ENCODE measurements at places on chromosomes 5 and 9.

DNA sequence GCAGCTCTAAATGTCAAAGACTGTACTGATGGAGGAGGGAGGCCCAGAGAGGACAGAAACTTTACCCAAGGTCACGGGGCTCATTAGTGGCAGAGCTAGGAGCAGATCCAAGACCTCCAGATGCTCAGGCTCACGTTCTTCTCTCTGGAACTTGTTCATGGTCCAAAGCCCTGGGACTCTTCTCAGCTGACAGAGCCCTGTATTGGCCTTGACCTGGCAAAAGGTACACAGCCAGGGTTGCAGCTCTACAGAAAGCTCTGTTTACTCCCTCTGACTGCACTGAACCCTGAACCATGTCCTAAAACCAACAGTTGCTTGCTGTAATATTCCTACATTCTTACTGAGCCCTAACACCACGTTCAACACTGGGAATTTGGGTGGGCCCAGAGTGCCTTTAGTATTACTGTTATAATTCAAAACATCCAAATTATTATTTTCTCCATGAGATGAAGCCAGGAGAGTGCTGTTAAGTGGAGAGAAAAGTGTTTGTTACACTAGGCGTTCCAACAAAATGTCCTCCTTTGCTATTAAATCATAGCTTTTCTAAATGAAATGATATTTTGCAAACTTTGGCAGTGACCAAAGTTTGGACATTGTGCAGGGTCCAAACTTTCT is 602.4 kb upstream of the CLINT1 start:
- no peak for DNase-seq

- no peak for DNase-seq
Observed at GRCh38 chr5:56598941-56599340, 216.4 kb upstream of the MAP3K1 start.

DNA sequence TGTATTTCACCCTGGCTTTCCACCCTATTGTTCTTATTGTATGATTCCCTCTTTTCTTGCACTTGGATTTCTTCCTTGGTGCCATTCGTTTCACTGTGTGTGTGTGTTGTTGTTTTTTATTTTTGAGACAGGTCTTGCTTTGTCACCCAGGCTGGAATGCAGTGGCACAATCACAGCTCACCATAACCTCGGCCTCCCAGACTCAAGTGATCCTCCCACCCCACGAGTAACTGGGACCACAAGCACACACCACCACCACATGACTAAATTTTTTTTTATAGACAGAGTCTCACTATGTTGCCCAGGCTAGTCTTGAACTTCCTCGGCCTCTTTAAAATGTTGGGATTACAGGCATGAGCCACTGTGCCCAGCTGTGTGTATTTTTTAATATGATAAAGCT is 72.0 kb downstream of the MLLT3 start:
- no peak for DNase-seq

GRCh38 chr5:16797951-16798350 is 138.1 kb downstream of the MYO10 start:
- DNase-seq = no peak

GRCh38 chr9:81182431-81182830 is 506.9 kb downstream of the TLE1 start:
- no peak for DNase-seq

- DNase-seq = no peak
Observed at GRCh38 chr5:24365406-24365805, 279.4 kb downstream of the CDH10 start.

DNA sequence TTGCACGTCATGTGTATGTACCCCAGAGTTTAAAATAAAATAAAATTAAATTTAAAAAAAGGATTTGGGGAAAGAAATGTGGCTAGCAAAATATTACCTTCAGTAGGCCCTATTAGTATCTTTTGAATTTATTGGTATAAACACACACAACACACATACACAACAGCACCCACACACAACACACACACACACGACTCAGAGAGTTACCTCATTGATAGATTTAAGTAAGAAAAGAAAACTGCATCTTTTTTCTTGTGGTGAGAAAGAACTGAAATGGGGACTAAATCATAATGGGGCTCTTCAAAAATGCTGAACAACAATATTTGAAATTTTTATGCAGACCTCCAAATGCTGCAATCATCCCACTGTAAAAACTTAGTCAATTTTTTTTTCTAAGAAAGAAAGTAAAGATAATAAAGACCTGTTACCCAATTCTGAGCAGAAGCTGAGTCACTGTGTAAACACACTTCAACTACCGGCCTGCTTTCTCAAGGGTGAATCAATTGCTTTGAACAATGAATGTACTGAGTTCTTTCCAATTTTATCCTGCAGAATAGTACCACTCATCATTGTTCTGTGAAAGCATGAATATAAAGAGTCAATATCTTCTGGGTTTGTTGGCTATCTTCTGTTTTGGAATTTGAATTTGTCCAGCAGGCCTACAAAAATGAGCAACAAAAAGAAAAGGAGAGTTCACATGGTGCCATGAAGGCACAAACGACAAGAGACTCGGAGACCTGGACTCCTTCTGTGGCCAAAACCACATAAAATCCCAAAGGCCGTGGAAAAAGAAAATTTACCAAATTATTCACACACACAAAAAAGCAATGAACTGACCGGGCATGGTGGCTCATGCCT is 57.9 kb upstream of the CCNG1 start:
- DNase-seq = no peak

DNA sequence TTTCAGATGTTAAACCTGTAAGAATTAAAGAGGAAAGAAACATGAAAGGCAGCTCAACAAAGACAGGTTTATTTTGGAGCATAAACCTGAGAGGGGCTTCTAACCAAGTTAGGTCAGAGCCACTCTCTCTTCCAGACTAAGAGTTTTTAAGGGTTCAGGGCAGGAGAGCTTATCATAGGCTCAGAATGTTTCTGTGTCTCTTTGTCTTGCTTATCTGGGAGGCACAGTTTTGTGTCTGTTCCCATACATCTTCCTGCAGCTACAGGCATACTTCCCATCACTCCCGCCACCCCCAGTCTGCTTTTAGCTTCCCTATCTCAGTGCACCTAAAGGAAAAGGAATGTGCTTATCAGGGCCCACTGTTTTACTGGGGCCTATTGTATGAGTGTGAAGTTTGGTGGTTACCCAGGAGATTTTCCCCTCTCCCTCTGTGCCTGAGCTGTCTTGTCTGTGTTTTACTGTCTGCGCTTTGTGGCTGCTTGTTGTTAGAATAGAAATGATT is 21.9 kb downstream of the CD14 start:
- DNase-seq = no peak

DNA sequence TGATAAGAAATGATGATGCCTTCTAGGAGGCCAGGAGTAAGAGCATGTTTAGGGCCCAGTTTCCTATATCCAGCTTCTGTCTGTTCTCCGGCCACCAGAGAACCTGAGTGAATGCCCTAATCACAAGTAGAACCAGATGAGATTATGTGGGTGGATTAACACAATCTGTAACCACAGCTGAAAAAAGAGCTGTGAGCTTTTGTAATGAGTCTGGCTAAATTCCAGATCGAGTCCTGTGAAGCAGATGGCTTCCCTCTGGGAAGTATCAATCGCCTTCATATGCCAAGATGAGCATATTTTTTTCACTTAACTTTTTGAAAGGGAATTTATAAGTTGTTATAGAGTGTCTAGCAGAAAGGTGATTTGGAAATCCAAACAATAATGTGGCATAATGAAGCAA is 99.8 kb downstream of the NNT start:
- DNase-seq = no peak

DNA sequence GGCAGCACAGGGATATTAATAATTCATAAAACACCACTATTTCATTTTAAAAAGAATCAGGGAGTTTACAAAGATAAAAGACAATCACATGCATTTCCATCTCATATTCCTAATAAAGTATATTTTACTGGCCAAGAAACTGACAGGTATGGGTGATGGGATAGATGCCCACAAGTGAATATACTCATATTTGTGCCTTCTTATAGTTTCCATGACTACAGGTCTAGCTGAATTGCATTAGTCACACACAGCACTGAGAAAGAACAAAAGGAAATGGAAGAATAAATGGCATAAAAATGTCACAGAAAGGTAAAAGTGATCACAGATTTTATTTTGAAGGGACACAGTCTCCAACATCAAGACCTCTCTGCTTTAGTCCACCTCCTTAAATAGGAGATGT is 193.5 kb downstream of the PLK2 start:
- no peak for DNase-seq

GRCh38 chr9:91221332-91221731 is 140.4 kb downstream of the AUH start:
- no peak for DNase-seq

DNA sequence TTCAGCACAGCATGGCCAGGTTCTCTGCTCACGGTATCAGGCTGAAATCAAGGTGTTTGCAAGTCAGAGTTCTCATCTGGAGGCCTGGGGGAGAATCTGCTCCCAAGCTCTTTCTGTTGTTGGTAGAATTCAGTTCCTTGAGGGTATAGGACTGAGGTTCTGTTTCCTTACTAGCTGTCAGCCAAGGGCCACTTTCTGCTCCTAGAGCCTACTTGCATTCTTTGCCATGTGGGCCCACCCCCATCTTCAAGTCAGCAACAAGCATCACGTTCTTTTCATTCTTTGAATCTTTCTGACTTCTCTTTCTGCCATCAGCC is 7.4 kb upstream of the CDC42SE2 start:
- no peak for DNase-seq

DNA sequence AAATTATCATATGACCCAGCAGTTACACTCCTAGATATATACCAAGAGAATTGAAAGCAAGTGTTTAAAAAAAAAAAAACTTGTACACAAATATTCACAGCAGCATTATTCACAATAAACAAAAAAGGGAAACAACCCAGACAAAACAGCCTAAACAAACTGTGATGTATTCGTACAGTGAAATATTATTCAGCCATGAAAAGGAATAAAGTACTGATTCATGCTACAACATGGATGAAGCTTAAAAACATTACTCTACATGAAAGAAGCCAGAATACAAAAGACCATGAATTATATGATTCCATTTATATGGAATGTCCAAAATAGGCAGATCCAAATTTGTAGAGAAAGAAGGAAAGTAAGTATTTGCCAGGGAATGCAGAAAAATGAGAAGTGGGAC is 161.1 kb downstream of the CWC27 start:
- DNase-seq = no peak

DNA sequence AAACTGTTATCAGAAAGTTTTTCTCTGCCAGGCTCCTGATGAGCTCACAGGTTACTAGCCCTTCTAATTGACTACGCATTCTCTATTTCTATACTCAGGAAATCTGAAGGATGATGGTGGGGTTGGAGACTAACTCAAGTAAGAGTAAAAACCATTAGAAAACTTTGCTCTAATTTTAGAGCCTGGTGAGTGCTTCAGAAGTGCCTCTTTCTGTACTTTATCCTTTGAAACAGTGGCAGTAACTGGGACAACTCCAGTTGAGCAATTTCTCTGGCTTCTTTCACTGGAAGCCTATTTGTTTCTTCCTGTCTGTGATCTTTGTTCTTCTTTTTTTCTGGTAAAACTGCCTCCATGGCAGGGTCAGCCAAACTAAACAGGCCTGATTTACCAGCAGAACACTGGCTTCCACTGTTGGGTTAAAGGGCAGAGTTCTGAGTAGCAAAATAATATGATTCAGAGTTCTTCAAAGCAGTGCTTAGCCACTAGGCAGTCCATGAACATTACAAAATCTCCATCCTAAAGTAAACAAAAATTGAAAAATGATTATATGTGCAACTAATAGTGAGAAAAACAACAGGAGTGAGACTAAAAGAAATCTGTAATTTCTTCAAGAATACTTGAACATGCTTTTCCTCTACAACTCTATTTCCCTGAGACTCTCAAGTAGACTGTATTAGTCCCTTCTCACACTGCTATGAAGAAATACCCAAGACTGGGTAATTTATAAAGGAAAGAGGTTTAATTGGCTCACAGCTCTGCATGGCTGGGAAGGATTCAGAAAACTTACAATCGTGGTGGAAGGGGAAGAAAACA is 79.8 kb downstream of the MROH2B start:
- no peak for DNase-seq

GRCh38 chr9:134389642-134390041 is 63.4 kb downstream of the RXRA start:
- no peak for DNase-seq

GRCh38 chr5:140595538-140596300 is 31.1 kb downstream of the SLC35A4 start:
- DNase-seq = no peak

DNA sequence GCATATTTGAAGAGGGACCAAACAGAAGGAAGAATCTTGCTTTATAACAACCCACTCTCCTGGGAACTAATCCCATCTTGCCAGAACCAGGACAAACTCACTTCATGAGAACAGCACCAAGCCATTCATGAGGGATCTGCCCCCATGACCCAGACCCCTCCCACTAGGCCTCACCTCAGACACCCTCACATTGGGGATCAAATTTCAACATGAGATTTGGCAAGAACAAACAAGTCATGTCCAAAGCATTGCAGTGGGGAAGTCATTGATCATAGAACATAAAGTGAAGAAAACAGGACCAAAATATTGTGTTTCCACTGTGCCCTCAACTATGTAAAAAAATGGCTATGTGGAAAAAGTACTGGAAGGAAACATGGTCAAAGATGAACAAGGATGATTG is 43.9 kb downstream of the MAP1B start:
- no peak for DNase-seq

- no peak for DNase-seq
Observed at GRCh38 chr9:128214571-128215490, 11.7 kb downstream of the DNM1 start.

GRCh38 chr5:141476132-141476911 is 556 bp downstream of the PCDHGC3 start:
- DNase-seq = peak; percentile 59

DNA sequence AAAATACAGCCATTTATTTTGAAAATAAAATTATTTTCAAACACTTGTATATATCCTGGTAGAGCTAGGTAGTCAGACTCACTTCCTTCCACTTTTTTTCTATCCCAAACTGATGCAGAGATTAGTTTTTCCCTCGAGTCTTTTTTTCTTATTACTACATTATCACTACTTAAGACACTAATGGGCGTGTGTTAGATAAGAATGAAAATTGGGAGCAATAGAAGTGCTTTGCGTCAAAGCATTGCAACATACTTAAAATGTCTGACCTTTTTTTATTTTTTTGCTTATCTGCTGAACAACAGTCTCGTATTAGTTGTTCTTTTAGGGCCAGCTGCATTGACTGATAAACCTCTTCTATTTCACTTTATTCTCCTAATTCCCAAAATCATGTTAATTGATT is 1278.7 kb downstream of the CDH12 start:
- no peak for DNase-seq

GRCh38 chr9:14831074-14831473 is 79.2 kb downstream of the FREM1 start:
- no peak for DNase-seq

DNA sequence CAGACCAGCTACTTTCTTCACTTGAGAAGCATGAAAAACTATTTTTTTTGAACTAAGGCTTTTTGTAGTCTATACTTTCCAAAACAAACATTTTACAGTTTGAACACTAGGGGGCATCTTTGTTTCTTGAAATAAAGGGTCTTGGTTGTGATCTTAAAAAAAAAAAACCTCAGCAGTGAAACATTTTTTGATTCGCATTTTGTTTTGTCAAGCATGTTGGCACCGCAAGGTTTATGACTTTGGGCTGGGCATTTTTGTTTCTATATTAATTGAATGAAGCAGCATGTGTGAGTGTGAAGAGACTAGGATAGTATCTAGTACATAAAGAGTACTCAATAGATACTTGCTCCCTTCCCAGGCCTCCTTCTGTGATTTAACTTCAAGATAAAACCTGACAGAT is 31.6 kb upstream of the ACOT12 start:
- DNase-seq = peak; percentile 45

GRCh38 chr5:115382989-115383388 is 86.5 kb upstream of the CCDC112 start:
- no peak for DNase-seq

Measured in NCI-H1417 (cell line).